Activated CD4-positive, alpha-beta T cell treated with anti-CD3 and anti-CD28 coated beads, Interleukin-2, amount 10 ng/mL, durations not matched to agents 7 days and 5 days (primary cell): ENCODE measurements at places on chromosomes 13 and 19. TPM values are rescaled to one million over a fixed set of nuclear protein-coding genes. Genes with fewer than 3 reads are reported as not detected.

FCER2 gene
- 0.23 TPM for total RNA-seq

DNA sequence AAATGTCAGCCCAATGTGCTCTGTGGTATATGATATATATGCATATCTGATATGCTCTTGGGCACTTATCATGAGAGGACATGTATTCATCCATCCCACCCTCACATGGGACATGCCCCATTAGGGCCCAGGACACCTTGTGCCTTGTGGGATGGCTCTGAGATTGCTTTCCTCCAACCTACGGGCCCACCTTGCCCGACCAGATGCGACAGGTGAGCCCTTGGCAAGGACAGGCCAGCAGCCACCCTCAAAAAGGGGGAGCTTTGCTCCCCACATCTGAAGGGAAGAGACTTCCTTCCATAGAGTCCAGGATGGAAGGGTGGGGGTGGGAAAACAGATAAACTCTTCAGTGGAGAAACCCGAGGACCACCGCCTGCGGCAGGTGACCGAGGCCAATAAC lies 58.6 kb downstream of the SLC7A1 start:
- no peak for DNase-seq

- peak; percentile 69 for DNase-seq
Observed at GRCh38 chr19:33143897-33144405, 12.0 kb downstream of the WDR88 start.

GRCh38 chr19:53849237-53849676 lies 18.4 kb upstream of the MYADM start:
- no peak for DNase-seq

DNA sequence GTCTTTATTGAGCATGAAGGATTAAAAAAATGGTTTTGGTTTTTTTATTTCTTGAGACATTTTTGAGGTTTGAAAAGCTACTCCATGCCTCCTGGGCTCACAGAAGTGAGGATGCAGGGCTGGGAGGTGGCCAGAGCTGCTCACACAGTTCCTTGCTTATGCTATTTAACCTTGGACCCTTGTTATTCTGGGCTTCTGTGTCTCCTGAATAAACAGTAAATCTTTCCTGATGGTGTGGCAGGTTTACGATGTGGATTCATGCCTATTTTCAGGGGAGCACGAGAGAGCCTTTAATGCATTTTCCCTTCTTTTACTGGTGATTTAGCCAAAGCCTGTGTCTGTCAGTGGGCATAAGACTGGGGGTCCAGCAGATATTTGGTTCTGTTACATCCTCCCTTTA lies 34.3 kb upstream of the PCDH8 start:
- DNase-seq: no peak
